Placental pericyte (primary cell): ENCODE measurements at places on chromosomes 2 and 18. TPM values are rescaled to one million over a fixed set of nuclear protein-coding genes. Genes with fewer than 3 reads are reported as not detected.

Gene FAM110C
- not detected in 2 replicates for total RNA-seq

Gene AQP12B
- not detected in 2 replicates for total RNA-seq

Gene GALNT5
- total RNA-seq = 0.22 and 5.4 TPM in 2 replicates

Gene HOXD13
- total RNA-seq = not detected in 2 replicates

Gene ANKAR
- 4.6 and 6.4 TPM in 2 replicates for total RNA-seq

Gene LRP2
- total RNA-seq = not detected in 2 replicates

Gene FSHR
- total RNA-seq = not detected in 2 replicates

Gene RPRM
- total RNA-seq = not detected in 2 replicates

Gene VPS4B
- 35.5 and 45.7 TPM in 2 replicates for total RNA-seq

Gene RHBDD1
- total RNA-seq = 22.8 and 29.1 TPM in 2 replicates

Gene DNAH6
- total RNA-seq = under 0.01 TPM in 2 replicates

Gene CENPO
- 7.0 and 63.0 TPM in 2 replicates for total RNA-seq

Gene ZEB2
- 50.1 and 73.5 TPM in 2 replicates for total RNA-seq

Gene ALK
- 0.29 TPM in 1 of 2 replicates, not detected in the other for total RNA-seq

Gene LMAN1
- total RNA-seq = 217 and 325 TPM in 2 replicates

Gene SRD5A2
- total RNA-seq = not detected in 2 replicates

Gene ATP6V1B1
- total RNA-seq = 1.9 TPM in 1 of 2 replicates, not detected in the other

Gene ACADL
- under 0.01 TPM in 1 of 2 replicates, not detected in the other for total RNA-seq

Gene SNORC
- 2.0 and 2.2 TPM in 2 replicates for total RNA-seq

Gene SLC25A52
- 0.14 TPM in 1 of 2 replicates, not detected in the other for total RNA-seq

Gene MYL1
- not detected in 2 replicates for total RNA-seq

Gene ABCA12
- total RNA-seq = under 0.01 TPM in 1 of 2 replicates, not detected in the other

Gene CTAGE1
- total RNA-seq = not detected in 2 replicates

Gene WNT10A
- not detected in 2 replicates for total RNA-seq

Gene ATP8B1
- total RNA-seq = 6.1 and 37.5 TPM in 2 replicates

Gene RTP5
- not detected in 2 replicates for total RNA-seq

Gene LOXL3
- 2.0 and 2.9 TPM in 2 replicates for total RNA-seq

Gene INO80B
- total RNA-seq = 12.9 and 19.3 TPM in 2 replicates

Gene ADNP2
- total RNA-seq = 19.9 and 32.9 TPM in 2 replicates
